ENCODE measurements at places on chromosomes 7 and 10.

DNA sequence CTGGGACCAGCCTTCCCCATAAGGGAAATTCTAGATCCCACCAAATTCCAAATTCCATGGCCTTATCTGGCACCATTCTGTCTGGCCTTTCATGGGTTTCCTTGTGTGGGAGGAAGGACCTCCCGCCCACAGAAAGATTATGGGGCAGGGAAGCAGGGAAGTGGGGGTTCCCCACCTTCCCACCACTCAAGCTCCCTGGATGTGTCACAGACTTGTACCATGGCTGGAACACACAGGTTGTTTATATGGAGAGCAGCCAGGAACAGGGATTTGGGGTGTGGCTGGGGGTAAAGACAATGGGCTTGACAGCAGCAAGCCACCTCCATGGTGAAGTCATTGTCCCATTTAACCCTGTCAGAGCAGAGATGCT, 18.3 kb downstream of the UNC5B start:
- DNase-seq, result no peak

DNA sequence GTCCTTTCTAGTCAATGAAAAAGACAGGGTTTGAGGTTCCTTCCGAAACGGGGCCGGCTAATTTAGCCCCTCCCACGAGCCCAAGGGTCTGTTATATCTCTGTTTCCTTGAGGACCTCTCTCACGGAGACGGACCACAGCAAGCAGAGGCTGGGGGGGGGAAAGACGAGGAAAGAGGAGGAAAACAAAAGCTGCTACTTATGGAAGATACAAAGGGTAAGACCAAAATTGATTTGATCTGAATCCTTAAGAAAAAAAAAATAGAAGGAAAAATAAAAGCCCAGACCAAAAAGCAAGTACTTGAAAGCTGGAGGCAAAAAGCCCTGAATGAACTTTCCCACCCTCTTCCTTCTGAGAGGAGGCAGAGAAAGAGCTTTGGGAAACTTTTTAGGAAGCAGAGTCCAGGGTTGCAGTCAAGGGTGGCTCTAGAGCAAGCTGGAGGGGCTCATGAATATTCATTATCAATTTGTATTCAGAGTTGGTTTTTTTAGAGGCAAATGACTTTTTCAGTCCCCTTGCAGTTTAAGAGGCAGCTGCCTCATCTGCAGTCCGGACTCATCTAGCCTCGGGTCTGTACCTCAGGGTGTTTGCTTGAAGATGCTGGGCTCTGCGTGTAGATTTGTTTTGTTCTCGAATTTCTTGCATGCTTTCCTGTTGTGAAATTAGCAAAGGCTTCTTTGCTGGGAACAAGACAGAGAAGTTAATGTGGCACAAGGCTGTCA, at the start of gene ENTPD1:
Gene ENTPD1, plus strand, starts transcription at position 123 of the 721 bp plus-strand sequence. Its CDS starts 77 bp downstream, at position 200.
- no peak for DNase-seq

GRCh38 chr10:86068231-86069054, 298.2 kb downstream of the GRID1 start:
- DNase-seq, result no peak

- no peak for DNase-seq
Measured at GRCh38 chr10:33211106-33211878, 123.2 kb downstream of the NRP1 start.

DNA sequence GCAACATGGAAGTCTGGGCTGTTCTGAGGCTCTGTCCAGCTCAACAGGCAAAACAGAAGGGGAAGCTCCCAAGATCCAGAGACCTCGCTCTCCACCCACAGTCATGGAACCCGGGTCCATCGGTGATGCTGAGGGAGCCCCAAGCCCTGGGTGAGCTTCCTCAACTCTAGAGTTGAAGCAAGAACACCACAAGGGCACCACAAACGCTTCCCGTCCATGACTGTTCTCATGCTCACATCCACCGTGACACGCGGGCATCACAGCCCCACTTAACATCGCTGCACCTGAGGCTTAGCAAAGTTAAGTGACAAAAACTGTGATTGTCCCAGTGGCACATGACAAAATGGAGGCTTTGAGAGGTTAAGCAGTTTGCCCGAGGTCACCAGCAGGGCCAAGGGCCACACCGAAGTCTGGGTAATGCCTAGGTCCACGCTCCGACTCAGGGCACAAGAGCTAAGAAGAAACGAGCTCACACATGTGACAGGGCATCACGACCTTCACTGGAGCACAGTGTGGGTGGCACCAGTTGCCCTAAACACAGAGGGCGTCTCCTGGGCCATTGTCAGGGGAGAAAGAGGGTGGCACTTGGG, 110.6 kb downstream of the OAT start:
- no peak for DNase-seq

GRCh38 chr7:92798517-92799249, 37.7 kb downstream of the CDK6 start:
- DNase-seq, result no peak

DNA sequence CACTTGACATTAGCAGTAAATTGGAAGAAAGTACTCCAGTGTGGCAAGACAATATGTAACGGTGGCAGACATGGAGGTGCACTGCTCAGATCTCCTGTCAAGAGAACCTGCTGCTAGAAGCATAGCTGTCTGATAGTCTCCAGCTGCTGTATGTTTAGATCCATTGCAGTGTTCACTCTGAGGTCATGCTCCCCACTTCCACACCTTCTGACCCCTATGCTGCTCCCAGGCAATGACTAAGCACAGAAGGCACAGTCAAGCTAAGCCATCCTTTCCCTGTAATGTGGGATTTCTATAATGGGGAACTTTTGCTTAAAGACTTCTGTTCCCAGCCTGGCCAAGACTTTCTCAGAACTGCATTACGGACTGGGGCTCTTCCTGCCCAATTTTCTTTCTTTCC, 315.8 kb downstream of the HPSE2 start:
- DNase-seq, result no peak

- DNase-seq, result no peak
Measured at GRCh38 chr10:74530981-74531380, 295.4 kb upstream of the KAT6B start.

DNA sequence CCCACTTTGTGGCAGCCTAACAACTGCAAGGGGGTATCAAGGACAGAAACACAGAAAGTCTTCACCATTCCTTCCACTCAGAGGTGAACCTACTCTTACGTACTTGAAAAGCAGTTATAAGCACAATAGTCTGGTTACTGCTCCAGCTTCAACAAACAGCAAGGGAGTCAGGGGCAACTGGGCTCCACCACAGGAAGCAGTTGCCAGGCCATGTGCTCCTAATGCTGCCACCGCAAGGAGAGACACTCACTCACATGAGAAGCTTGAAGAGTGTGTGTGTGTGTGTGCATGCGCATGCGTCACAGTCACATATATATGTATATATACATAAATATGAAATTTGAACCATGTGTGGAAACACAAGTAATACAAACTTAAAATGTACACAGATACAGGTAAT, 65.5 kb downstream of the GRB10 start:
- DNase-seq, result no peak

DNA sequence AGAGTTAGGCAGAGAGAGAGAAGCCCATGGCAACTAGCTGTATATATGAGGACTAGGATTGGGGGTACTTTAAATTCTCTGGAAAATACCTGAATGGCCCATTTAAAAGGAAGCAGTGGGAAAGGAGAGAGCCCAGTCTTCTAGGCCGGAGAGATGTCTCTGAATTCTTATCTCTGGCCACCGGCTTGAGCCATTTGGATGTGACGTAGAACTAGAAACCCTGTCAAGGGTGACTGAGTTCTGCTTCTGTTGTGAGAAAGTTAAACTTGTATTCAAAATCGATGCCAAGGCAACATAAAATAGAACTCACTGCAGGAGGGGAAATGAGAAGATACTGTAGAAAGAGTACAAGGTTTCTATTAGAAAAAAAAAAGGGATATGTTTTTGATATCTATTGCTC, 6.3 kb upstream of the GSTK1 start:
- no peak for DNase-seq

DNA sequence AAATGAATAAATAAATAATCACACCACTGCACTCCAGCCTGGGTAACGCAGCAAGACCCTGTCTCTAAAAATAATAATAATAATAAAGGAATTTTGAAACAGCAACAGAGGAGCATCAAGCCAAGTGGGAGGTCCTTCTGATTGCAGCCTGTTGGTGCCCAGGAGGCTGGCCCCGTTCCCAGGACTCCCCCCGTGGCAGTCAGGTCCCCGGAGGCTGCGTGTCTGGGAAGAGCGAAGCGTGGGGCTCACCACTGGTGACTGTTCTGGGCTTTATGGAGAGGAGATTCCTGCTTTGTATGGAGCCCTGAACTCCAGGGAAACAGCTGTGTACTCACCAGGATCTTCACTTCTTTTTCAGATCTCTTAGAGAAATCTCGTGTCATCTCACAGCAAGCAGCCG, 19.3 kb upstream of the MYH16 start:
- DNase-seq, result no peak

- no peak for DNase-seq
Measured at GRCh38 chr7:28989211-28989980, 31.3 kb upstream of the TRIL start.

DNA sequence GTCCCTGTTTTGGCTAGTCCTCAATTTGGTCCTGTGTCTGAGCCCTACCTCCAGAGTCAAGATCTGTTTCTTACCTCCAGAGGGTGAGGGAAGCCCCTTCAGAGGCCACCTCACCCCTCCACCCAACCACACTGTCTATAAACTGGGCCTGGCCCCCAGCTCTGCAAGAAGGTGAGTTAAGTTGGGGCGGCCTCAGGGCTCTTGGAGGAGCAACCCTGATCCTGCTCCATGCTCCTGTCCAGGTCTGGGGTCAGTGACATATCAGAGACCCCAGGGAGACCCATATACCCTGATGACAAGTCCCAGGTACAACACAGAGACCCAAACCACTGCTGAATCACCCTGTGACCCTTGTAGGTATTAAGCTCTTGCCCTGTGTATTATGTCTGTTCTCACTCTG, 69.5 kb downstream of the MYL10 start:
- DNase-seq, result no peak

- no peak for DNase-seq
Measured at GRCh38 chr7:91656541-91657482, 223.7 kb downstream of the MTERF1 start.

DNA sequence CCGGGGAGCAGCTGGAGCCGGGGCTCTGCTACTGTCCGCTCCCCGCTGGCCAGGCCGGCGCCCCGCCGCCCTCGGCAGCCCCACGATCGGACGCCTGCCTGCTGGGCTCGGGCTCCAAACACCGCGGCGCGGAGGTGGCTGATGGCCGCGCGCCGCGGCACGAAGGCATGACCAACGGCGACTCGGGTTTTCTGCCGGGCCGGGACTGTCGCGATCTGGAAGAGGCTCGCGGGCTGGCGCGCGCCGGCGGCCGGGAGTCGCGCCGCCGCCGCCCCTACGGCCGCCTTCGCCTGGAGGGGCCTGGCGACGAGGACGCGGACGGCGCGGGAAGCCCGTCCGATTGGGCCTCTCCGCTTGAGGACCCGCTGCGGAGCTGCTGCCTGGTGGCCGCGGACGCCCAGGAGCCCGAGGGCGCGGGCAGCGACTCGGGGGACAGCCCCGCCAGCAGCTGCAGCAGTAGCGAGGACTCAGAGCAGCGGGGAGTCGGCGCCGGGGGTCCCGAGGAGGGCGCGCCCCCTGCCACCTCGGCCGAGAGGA, 570 bp downstream of the TBC1D12 start:
- DNase-seq, result no peak

DNA sequence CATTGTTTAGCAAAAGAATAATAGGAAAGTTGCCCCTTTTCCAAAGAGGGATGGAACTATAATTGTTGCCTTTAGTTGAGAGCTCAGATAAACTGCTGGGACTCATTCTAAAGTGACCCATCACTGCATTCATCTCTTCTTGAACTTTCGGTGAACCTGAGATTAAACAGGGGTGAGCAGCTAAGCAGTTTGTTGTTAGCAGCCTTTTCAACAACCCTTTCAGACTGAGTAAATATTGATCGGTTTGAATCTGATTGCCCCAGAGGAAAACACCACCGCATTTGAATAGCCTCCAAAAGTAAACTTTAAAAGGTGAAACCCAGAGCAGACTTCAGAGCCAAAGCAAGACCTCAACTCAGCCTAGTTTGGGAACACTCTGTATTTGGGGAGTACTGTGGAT, 4.7 kb downstream of the HOXA1 start:
- DNase-seq, result no peak

DNA sequence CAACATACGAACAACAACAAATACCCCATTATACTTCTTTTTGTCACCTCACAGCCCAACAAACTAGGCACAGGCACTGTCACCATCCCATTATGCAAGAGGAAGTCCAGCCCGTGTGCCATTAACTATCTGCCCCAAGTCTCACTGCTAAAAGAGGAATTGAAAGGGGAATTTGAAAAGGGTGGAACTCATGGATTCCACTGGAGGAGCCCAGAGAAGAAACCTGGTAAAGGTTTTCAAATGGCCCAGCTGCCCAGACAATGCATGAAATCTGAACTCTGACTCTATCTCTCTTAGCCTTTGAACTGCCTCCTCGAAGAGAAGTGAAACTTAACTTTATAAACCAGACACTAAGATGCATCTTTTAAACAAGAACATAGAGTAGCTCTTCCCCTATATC, 130.0 kb downstream of the PLXNA4 start:
- DNase-seq, result no peak

DNA sequence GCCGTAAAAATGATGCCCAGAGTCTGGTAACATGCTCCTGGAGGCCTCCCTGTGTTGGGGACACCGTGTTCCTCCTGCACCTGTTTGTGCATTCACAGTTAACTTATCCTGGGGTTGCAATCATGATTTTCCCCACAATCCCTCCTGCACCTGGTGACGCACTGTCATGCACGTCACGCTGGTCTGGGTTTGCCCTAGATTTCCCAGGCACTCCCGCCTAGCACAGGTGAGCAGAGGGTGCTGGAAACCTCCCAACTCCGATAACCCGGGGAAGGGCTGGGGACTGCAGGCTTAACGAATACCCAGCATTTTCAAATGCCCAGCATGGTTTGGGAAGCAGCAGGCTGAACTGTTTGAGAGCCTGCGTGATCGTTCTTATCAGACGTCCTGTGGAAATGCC, 427.1 kb downstream of the TCERG1L start:
- no peak for DNase-seq

GRCh38 chr7:127245002-127245401, 7.7 kb downstream of the GRM8 start:
- no peak for DNase-seq

- DNase-seq, result no peak
Measured at GRCh38 chr10:110852947-110853346, 18.8 kb upstream of the PDCD4 start.

GRCh38 chr10:126315494-126316177, 72.6 kb downstream of the ADAM12 start:
- no peak for DNase-seq

- DNase-seq, result no peak
Measured at GRCh38 chr10:126844406-126844805, 60.8 kb upstream of the DOCK1 start.

GRCh38 chr7:142908921-142909890, 23.7 kb upstream of the TRPV6 start:
- no peak for DNase-seq

DNA sequence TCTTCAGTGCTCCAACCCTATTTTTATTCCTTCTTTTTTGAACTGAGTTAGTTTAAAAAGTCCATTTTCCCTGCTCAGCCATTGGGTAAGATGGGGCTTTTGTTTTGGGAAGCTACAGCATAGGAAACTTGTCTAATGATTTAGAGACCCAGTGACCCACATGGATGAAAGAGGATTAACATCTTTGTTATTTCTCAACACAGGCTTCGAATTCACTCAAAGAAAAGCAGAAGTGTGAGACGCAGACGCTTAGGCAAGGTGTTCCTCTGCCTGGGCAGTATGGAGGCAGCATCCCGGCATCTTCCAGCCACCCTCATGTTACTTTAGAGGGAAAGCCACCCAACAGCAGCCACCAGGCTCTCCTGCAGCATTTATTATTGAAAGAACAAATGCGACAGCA, 152.0 kb downstream of the HDAC9 start:
- no peak for DNase-seq

- no peak for DNase-seq
Measured at GRCh38 chr7:28474282-28474638, 61.9 kb downstream of the CREB5 start.

GRCh38 chr7:66255534-66256100, 50.5 kb downstream of the TPST1 start:
- no peak for DNase-seq
